Activated CD8-positive, alpha-beta T cell treated with anti-CD3 and anti-CD28 coated beads, Interleukin-2, amount 10 ng/mL, durations not matched to agents 7 days and 5 days (primary cell): ENCODE measurements at places on chromosomes 12 and 14. TPM values are rescaled to one million over a fixed set of nuclear protein-coding genes. Genes with fewer than 3 reads are reported as not detected.

SLC6A12 gene
- total RNA-seq, result not detected

CPNE6 gene
- total RNA-seq, result not detected

GYS2 gene
- total RNA-seq, result not detected

TAS2R42 gene
- not detected for total RNA-seq

DAAM1 gene
- total RNA-seq, result 24.9 TPM

FGF23 gene
- not detected for total RNA-seq

C12orf50 gene
- total RNA-seq, result 0.11 TPM

IRAK3 gene
- total RNA-seq, result 0.40 TPM

GRCh38 chr12:109433618-109434017 lies 43.5 kb downstream of the KCTD10 start:
- H3K27me3 ChIP-seq, result no peaks in the 10 kb centered on the region
- H3K36me3 ChIP-seq, result no peaks in the 10 kb centered on the region
- peak overlapping the region; percentile 58 for H3K27ac ChIP-seq
- peaks cover 12% of the 10 kb centered on the region for H3K4me1 ChIP-seq
- no peak overlapping the region for H3K4me3 ChIP-seq

- peaks cover 4% of the 10 kb centered on the region for H3K4me1 ChIP-seq
- peaks cover 8% of the 10 kb centered on the region for H3K27me3 ChIP-seq
- no peak for DNase-seq
- no peak overlapping the region for H3K4me3 ChIP-seq
- no peaks in the 10 kb centered on the region for H3K36me3 ChIP-seq
These were observed 15.7 kb downstream of the CSRP2 start for GRCh38 chr12:76863005-76863670.

- DNase-seq, result no peak
- no peaks in the 10 kb centered on the region for H3K27me3 ChIP-seq
- H3K4me3 ChIP-seq, result no peak overlapping the region
- H3K36me3 ChIP-seq, result no peaks in the 10 kb centered on the region
- H3K4me1 ChIP-seq, result peaks cover 3% of the 10 kb centered on the region
These were observed 149.2 kb downstream of the DYRK2 start for GRCh38 chr12:67797753-67798152.

- peaks cover 26% of the 10 kb centered on the region for H3K36me3 ChIP-seq
- H3K27ac ChIP-seq, result no peak overlapping the region
- no peak overlapping the region for H3K4me3 ChIP-seq
These were observed 3.5 kb downstream of the B3GNT4 start for GRCh38 chr12:122206976-122207375.

DNA sequence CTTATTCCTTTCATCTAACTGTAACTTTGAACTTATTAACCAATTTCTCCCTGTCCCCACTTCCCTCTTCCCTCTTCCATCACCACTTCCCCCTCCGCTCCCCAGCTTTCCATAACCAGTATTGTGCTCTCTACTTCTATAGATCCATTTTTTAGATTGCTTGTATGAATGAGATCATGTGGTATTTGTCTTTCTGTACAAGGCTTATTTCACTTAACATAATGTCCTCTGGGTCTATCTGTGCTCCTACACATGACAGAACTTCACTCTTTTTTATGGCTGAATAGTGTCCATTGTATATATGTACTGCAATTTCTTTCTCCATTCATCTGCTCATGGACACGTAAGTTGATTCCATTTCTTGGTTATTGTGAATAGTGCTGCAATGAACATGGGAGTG lies 14.4 kb downstream of the ERP27 start:
- no peak overlapping the region for H3K27ac ChIP-seq
- peaks cover 24% of the 10 kb centered on the region for H3K4me1 ChIP-seq
- no peak overlapping the region for H3K4me3 ChIP-seq
- peaks cover 50% of the 10 kb centered on the region for H3K36me3 ChIP-seq
- H3K27me3 ChIP-seq, result no peaks in the 10 kb centered on the region
- DNase-seq, result no peak

- H3K4me1 ChIP-seq, result no peaks in the 10 kb centered on the region
- H3K27me3 ChIP-seq, result no peaks in the 10 kb centered on the region
- no peaks in the 10 kb centered on the region for H3K36me3 ChIP-seq
- no peak for DNase-seq
These were observed 33.6 kb downstream of the GYS2 start for GRCh38 chr12:21571046-21571445.

- H3K4me1 ChIP-seq, result peaks cover 23% of the 10 kb centered on the region
- peaks cover 19% of the 10 kb centered on the region for H3K36me3 ChIP-seq
- H3K27ac ChIP-seq, result peak overlapping the region; percentile 82
- peak; percentile 73 for DNase-seq
These were observed 150.3 kb downstream of the TGFB3 start for GRCh38 chr14:75831455-75831854.

- DNase-seq, result no peak
- H3K4me1 ChIP-seq, result peaks cover 19% of the 10 kb centered on the region
- no peaks in the 10 kb centered on the region for H3K27me3 ChIP-seq
- H3K27ac ChIP-seq, result peak overlapping the region; percentile 47
- H3K4me3 ChIP-seq, result no peak overlapping the region
- peaks cover 25% of the 10 kb centered on the region for H3K36me3 ChIP-seq
These were observed 53.2 kb downstream of the TESC start for GRCh38 chr12:117046011-117046369.

DNA sequence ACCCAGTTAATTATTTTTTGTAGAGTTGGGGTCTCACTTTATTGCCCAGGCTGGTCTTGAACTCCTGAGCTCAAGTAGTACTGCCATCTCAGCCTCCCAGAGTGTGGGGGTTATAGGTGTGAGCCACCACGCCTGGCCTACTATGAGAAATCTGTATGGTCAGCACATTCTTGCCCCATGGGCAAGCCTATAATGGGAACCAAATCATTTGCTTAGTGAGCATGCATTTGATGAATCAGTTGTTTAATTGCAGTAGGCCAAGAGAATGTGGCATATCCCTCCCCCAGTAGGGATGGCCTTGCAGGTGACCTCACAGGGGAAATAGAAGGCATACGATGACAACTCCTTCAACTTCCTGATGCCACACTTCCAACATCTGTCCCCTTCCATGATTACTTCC lies 122.7 kb downstream of the DIP2B start:
- H3K27me3 ChIP-seq, result no peaks in the 10 kb centered on the region
- H3K36me3 ChIP-seq, result peaks cover 31% of the 10 kb centered on the region
- no peak overlapping the region for H3K27ac ChIP-seq
- DNase-seq, result no peak
- peaks cover 20% of the 10 kb centered on the region for H3K4me1 ChIP-seq
- no peak overlapping the region for H3K4me3 ChIP-seq

GRCh38 chr12:124388038-124388671 lies 93.3 kb downstream of the RFLNA start:
- H3K4me1 ChIP-seq, result peaks cover 41% of the 10 kb centered on the region
- no peaks in the 10 kb centered on the region for H3K27me3 ChIP-seq
- peak overlapping the region; percentile 39 for H3K27ac ChIP-seq

DNA sequence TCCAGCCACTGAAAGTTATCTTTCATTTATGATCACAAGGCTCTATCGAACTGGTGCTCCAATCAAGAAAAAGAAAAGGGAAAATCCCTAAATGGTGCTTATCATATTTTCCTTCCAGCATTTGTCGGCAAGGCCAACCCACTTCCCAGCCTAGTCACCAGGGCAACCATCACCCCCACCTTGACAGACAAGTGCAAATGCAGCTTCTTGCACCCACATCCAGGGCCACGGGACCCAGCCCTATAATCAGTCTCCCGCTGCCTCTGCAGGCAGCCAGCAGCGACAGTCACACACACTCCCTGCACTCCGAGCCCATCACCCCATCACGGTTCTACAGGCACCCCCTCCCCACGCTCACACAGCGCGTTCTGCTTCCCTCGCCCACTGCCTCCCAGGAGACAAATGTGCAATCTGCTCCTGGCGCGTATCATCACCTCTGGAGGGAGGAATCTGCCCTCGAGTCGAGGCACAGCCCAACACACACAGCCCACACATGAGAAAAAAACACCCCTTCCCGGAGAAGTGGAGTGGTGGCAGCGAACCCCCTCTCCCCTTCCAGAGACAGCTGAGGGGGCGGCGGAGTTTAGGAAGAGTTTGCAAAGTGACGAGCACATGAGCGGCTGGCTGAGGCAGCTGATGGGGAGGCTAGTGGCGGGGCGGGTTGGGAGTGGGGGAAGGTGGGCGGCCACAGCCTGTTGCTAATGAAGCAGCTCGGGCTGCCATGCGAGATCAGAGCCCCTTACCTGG lies 9.3 kb upstream of the PPP4R4 start:
- H3K27me3 ChIP-seq, result peaks cover 17% of the 10 kb centered on the region
- H3K27ac ChIP-seq, result peak overlapping the region; percentile 5
- no peak overlapping the region for H3K4me3 ChIP-seq
- H3K36me3 ChIP-seq, result no peaks in the 10 kb centered on the region
- DNase-seq, result no peak
- peaks cover 24% of the 10 kb centered on the region for H3K4me1 ChIP-seq

DNA sequence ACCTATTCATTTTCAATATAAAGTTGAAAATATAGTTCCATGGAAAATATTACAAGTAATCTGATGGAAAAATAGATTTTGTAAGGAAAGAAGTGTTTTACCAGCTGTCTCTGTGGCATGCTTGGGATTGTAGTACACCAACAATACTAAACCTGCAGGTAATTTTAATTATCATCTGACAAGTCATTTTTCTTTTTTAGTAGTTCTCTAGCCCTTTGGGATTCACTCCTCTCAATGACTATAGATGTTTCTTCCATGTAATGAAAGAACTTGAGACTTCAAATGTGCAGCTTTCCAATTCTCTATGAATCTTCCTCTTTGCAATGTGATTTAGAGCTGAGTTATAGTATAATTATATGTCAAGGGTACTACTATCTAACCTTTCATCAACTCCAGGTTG lies 14.7 kb upstream of the LIN7A start:
- no peaks in the 10 kb centered on the region for H3K4me1 ChIP-seq
- no peak for DNase-seq
- no peaks in the 10 kb centered on the region for H3K27me3 ChIP-seq
- H3K4me3 ChIP-seq, result no peak overlapping the region

DNA sequence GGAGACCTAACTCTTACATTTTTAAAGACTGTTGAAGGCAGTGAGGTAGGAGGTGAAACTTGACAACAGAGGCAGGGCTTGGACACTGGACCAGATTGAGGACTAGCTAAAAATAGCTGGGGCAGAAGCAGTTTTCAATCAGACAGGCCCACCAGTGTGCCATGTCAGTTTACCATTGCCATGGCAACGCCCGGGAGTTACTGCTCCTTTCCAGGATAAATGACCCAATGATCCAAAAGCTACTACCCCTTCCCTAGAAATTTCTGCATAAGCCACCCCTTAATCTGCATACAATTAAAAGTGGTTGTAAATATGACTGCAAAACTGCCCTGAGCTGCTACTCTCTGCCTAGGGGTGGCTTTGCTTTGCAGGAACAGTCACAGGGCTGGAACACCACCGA lies 53.2 kb upstream of the PKP2 start:
- H3K36me3 ChIP-seq, result no peaks in the 10 kb centered on the region
- no peaks in the 10 kb centered on the region for H3K4me1 ChIP-seq
- H3K4me3 ChIP-seq, result no peak overlapping the region
- H3K27me3 ChIP-seq, result no peaks in the 10 kb centered on the region
- H3K27ac ChIP-seq, result no peak overlapping the region
- no peak for DNase-seq

GRCh38 chr14:74368441-74368840 lies 20.2 kb downstream of the VRTN start:
- no peaks in the 10 kb centered on the region for H3K4me1 ChIP-seq
- H3K27ac ChIP-seq, result no peak overlapping the region
- no peak overlapping the region for H3K4me3 ChIP-seq
- H3K36me3 ChIP-seq, result no peaks in the 10 kb centered on the region
- no peak for DNase-seq

DNA sequence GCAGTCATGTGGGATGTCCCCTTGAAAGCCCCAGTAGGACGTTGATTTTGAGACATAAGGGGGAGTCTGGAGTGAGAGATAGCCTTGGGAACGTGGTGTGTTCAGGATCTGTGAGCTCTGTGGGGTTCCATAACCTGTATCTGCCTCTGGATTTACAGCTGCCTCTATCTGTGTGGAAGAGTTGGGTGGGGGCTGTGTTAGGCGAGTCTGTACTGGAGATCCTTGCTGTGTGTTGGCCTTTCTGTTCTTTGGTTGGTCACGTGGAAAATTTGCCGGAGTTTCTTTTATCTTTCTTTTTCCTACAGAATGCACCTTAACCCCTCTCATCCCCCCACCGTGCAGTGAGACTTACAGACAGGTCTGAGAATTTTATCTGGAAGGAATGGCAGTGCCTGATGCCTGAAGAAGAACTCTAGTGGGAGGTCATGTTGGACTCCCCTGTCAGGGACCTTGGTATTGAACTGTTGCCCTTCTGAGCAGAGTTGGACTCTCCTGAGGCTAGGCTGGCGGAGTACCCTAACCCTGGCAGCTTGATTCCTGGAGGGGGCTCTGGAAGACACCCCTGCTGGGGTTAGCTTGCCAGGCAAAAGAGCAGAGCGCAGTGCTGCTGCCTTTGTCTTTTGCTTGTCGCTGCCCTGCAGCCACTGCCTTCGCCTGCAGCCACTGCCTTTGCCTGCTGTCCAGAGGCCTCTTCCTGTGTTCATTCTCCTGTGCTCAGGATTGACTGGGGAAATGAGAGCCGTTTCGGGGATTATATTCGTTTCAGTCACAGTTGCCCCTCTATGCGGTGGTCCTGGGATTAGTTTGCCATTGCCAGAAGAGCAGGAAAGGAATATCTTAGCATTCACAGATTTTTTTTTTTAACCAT lies 34.1 kb downstream of the ZNF664 start:
- no peak for DNase-seq
- peak overlapping the region; percentile 32 for H3K4me3 ChIP-seq
- peaks cover 21% of the 10 kb centered on the region for H3K36me3 ChIP-seq
- H3K4me1 ChIP-seq, result peaks cover 33% of the 10 kb centered on the region

DNA sequence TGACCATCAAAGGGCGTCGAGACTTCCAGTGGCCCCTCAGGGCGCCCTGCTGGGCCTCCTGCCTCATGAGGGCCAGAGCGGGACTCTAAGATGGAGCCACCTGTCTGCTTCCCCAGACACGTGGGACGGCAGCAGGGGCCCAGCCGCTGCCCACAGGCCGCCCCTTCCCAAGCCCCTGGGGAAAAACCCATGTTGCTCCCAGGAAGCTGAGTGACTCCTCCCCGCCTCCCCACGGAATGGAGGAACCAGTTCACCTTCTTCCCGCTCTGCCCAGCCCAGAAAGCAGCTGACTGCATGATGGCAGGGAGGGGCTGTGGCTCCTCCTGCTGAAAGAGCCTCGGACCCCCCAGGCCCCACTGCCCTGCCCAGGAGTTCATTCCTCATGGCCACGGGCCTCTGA lies 14.9 kb downstream of the RAB35 start:
- no peak for DNase-seq
- H3K4me3 ChIP-seq, result no peak overlapping the region
- H3K36me3 ChIP-seq, result peaks cover 58% of the 10 kb centered on the region
- peaks cover 18% of the 10 kb centered on the region for H3K4me1 ChIP-seq
- peak overlapping the region; percentile 76 for H3K27ac ChIP-seq

GRCh38 chr14:46573498-46573897 lies 78.1 kb downstream of the RPL10L start:
- H3K27me3 ChIP-seq, result no peaks in the 10 kb centered on the region
- H3K4me3 ChIP-seq, result no peak overlapping the region
- H3K36me3 ChIP-seq, result no peaks in the 10 kb centered on the region
- H3K4me1 ChIP-seq, result no peaks in the 10 kb centered on the region
- H3K27ac ChIP-seq, result no peak overlapping the region

- no peaks in the 10 kb centered on the region for H3K27me3 ChIP-seq
- H3K4me1 ChIP-seq, result peaks cover 51% of the 10 kb centered on the region
- H3K4me3 ChIP-seq, result no peak overlapping the region
These were observed 35.1 kb downstream of the NINJ2 start for GRCh38 chr12:627863-628741.

GRCh38 chr14:91163316-91163715 lies 49.4 kb downstream of the DGLUCY start:
- H3K4me1 ChIP-seq, result no peaks in the 10 kb centered on the region
- H3K4me3 ChIP-seq, result no peak overlapping the region
- no peak for DNase-seq
- H3K27ac ChIP-seq, result no peak overlapping the region
- H3K27me3 ChIP-seq, result no peaks in the 10 kb centered on the region
